ENCODE measurements at places on chromosomes 6 and 20.

DNA sequence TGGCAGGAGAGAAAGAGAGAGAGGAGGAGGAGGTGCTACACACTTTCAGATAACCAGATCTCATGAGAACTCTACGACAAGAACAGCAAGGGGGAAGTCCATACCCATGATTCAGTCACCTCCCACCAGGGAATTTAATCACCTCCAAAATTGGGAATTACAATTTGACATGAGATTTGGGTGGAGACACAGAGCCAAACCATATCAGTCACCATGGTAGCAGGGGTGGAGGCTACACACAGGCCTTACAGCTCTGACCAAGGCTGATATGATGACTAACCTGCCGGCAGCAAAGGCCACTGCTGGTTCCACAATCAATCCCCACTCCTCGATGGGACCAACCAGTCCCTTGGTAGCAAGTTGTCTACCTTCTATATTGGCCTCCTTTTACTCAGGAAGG lies 13.6 kb upstream of the RBM24 start:
- DNase-seq, result no peak

- no peak for DNase-seq
These were observed 338.4 kb upstream of the CITED2 start for GRCh38 chr6:139712830-139713229.

- no peak for DNase-seq
These were observed 17.2 kb downstream of the CDC5L start for GRCh38 chr6:44404715-44405099.

GRCh38 chr20:10313701-10314100 lies 95.1 kb downstream of the SNAP25 start:
- no peak for DNase-seq

- no peak for DNase-seq
These were observed 1.4 kb downstream of the MCM3 start for GRCh38 chr6:52283111-52283510.

DNA sequence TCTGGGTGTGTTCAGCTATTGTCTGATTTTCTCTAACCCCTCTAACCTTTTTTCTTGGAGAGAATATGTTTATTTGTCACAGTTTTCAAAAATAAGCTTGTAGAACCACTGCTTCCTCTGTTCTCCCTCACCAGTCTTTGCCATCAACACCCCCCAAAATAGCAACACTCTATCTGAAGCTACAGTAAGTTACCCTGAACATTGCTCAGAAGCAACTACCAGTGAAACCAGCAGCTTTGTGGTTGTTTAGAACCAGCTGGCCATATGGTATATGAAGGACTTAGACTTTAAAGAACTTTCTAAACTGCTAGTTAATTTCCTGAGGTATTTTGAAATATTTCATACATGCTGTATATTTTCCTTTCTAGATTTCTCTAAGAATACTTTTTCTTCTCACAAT lies 242.9 kb downstream of the KHDRBS2 start:
- DNase-seq, result no peak

DNA sequence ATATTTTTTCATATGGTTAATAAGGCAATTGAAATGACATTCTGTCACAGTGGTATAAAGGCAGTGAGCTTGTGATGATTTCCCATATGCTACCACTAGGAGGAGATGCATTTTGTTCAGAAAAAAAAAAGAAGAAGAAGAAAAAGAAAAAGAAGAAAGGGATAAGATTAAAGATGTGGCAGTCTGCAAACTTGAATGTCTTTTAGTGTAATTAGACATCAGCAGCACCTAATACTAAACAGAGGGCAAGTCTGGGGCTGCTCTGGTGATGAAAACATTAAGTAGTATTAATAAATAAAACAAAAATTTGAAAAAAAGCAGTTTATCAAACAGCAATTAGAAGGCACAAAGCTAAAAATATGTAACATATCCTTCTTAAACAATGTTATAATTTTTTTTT lies 95.4 kb upstream of the DEFB112 start:
- DNase-seq, result no peak

DNA sequence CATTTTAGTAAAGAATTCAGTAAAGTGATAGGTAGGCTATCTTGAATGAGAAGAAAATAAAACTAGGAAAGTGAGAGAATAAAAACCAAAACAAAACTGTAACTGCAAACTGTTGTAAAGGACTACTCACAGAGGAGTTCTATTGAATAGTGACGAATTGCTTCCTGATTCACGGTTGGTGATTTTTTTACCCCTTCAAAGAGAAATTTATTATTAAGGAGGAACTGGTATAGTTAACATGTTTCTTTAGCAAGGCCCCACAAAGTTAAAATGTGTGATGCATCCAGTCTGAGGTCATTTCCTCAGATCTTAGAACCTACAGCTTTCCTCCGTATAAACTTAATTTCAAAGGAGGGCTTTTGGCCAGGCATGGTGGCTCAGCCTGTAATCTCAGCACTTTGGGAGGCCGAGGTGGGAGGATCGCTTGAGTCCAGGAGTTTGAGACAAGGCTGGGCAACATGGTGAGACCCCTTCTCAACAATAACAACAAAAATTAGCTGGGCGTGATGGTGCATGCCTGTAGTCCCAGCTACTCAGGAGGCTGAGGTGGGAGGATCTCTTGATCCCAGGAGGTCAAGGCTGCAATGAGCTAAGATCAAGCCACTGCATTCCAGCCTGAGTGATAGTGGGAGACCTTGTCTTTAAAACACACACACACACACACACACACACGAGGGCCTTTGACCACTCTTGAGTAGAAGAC lies 8.3 kb downstream of the PRDM1 start:
- DNase-seq, result peak; percentile 63

DNA sequence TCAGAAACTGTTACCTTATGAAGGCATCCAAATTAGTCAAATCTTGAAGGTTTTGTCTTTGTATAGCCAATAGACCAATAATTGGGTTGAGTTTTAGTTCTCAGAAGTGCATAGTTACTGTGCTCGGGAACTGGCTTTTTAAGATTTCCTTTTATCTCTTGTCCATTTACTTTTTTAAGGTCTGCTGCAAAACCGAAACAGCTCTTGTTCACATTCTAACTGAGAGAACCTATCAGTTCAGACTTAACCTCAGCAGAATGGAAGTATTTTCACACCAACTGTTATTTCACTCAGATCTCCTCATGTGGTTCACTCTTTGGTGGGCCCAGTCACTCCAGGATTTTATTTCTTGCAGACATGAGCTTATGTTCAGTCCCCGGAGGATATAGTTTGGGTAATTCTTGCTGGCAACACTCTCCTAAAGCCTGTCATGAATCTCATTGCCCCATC lies 55.5 kb downstream of the TPBG start:
- no peak for DNase-seq

Data from CD4-positive, alpha-beta T cell treated with Interleukin-17A for 1 hour (primary cell).